NCI-H1436 treated with DMSO at 0.1 percent for 48 hours (cell line): ENCODE measurements at places on chromosomes 11 and 22.

DNA sequence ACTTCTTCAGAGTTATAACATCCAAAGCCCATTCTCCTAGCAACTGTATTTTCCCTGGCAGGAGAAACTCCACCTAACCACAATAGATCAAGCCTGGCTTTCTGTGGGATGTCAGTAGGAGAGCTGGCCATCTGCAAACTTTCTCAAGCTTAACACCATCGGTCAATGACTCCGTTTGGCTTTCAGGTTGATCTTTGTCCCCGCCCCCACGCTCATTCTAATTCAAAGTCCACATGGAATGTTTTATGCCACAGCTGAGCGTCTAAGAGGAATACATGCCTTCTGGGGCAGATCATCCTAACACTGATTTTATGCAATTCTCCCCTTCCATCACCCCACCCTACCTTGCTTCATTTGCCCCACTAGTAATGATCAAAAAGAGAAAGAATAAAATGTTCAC, 4.8 kb downstream of the GVQW3 start:
- DNase-seq = no peak

- no peak for DNase-seq
These were observed 47.8 kb upstream of the PTPRJ start for GRCh38 chr11:47932544-47932943.

DNA sequence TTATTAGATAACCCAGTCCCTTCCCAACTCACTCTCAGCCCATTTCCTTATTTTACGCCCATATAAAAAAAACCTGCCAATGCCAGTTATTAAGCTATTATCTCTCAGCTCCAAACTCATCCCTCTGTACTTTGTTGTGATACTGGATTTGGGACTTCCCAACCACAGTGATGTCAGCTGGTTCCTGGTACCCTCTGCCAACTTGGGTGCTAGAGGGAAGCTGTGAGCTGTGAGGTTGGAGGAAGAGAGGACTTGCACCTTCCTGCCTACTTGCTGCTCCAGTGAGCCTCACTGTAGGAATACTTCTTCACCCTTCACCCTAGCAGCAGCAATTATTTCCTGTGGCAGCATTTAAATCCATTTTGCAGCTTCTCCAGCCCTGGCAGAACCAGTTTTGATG, 19.2 kb upstream of the CSF2RB start:
- DNase-seq = no peak

DNA sequence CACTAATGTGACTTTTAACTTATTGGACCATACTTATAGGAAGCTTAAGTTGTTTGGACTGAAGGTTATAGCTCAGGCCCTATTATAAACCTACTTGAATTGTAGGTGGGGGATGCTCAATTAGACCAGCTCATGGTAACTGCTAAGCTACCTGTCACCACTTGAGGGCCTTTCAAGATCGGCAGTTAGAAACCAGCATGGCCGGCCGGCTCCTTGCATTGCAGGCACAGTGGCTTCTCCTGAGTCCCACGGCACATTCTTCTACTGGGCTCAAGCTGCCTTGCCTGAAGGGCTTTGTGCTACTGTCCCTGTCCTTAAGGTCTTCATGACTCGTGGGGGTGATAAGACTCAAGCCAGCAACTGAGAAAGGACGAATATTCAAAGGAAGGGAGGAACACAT, 70.8 kb downstream of the TBC1D22A start:
- DNase-seq = no peak

DNA sequence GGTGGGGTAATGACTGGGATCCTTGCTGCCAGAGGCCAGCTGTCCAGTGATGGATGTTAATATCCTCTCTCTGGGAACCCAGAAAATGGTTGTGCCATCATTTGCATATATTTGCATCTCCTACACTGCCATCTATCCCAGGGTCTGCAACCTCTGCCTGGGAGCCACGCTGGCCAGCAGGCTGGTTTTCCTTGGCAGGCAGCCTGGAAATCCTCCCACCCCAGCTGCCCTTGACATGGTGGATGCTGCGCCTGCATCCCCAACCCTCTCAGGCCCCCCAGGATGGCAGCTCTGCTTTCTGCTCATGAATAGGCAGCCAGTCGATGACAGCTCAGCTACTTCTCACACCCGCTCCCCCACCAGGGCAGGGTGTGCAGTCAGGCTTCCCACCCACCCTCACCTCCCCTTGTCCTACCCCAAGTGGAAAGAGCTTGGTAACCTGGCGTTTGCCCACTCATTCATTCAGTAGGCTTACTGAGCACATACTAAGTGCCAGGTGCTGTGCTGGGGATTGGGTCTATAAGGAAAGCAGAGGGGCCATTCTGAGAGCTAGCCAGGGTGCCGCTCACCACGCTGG, 202.5 kb downstream of the TRIM29 start:
- DNase-seq = no peak

DNA sequence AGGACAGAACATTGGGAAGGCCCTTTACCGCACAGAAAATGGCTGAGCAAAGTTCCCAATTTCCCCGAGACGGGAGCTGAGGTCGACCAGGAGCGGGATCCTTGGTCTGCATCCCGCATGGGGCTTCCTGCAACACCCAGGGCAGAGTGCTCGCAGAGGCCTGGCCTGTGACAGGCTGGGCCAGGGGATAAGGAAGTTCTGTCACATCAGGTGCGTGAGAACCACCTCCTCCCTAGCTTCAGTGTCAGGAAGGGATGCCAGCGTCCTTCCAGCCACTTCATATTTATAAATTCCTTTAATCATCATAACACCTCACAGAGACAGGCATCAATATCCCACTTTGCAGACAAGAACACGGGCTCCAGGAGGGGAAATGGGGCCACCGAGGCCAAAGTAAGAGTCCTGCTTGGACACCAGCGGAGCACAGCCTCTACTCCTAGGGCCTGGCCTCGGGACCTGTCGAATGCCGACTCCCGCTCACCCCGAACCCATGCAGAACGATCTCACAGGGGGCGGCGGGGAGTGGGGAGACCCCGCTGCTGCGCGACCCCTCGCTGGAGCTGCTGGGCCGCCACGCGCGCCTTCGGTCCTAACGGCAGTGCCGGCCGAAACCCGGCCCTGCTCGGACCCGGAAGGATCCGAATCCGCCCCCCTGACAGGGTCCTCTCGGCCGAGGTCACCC, 532 bp downstream of the BET1L start:
- no peak for DNase-seq

DNA sequence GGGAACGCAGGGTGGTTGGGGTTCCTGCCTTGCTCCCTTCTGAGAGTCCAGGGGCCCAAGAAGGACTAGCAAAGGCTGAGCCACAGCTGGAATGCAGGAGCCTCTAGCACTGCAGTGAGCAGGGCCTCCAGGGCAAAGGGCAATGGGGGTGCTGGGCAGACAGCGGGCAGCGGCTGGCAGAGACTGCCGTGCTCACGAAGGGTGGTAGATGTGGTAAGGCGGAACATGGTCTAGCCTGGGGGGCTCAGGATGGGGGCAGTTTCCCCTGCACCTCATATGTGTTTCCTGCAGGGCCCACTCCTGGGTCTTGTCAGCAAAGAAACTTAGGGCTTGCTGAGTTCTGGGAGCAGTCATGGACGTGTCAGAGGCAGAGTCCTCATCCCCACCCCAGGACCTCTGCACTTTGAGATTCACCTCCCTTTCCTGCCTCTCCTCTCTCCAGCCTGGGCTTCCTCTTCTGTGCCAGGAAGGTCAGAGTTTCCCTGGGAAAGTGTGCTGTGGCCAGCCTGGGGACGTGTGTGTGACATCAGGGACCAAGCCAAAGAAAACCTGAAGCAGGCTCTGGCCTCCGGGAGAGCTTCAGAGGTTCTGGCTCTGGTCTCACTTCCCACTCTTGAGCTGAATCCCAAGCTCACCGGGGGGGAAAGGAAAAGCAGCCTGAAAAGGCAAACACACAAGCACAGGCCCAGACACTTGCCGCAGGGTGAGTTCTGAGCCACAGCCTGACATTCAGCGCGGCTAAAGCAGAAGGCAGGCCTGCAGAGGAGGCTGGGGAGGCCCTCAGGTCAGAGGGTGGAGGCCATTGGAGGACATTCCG, 4.4 kb downstream of the MOGAT2 start:
- no peak for DNase-seq

GRCh38 chr11:16789560-16790485, 51.4 kb downstream of the C11orf58 start:
- no peak for DNase-seq

DNA sequence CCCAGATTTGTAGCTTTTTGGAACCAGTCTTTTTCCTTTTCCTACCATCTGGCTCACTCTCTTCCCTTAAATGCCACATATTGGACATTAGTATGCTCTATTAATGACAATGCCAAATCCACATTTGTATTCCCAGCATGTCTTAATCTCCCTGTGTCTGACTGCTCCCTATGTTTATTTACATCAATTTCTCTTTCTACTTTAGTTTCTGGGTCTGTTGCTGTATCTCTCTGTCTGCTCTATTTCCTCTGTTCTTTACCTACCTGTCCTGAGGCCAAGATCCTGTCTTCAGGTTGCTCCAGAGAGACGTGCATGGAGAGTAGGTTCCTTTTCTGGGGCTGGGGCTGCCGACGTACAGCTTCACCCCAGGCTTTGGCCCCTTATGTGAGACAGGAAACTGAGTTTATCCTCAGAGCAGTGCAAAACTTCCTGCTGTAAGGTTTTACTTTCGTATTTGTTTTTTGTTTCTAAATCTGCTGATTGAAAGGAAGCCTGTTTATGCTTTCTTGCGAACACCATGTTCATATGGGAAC, 25.6 kb downstream of the OR2AG2 start:
- DNase-seq = no peak

DNA sequence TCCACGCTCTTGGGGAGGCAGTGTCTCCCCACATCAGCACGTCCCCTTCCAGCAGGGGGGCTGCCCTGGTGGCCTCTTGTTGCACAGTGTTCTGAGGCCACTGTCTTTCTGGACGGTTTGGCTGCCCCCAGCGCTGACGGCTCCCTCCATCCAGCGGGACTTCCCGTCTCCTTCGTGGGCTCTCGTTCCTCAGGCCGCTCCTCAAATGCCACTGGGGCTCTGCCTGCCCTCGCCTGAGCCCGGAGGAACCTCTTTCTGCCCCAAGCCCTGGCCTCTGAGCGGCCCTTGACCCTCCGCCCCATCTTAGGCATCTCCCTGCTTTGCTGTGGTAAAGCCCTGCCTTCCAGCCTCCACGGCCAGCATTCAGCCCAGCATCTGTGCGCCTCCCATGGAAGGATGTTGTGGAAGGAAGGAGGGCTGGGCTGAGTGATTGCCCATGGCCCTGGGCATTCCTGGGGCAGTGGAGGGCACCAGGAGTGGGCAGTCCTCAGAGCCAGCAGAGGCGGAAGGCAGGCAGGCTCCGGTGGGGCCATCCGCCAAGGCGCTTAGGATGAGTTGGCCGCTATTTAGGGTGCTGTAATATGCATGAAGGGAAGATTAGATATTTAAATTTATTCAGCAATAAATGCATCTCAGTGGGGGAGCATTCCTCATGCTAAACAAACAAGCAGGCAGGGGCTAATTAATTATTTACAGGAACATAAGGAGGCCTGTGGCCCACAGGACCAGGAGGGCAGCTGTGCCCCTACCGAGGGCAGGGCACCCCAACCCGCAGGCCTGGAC, 17.8 kb downstream of the OTUB1 start:
- DNase-seq = no peak

- DNase-seq = no peak
These were observed 539.3 kb upstream of the B3GAT1 start for GRCh38 chr11:134951305-134951700.

DNA sequence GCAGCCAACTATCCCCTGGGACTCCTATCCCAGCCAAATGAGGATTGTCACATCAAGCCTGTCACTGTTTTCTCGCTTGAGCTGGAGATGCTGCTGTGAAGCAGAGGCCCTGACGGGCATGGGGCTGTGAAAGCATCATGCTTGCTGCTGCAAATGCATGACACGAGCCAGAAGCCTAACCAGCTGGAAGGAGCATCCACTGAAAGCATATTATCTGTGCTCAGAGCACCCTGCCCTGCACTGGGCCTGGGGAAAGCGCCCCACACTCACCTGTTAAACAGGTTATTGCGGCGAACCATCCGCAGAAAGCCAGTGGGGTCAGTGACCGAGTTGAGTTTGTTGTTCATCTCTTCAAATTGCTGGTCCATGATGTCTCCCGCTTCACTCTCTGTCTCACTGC, 110.9 kb upstream of the PITPNB start:
- DNase-seq = no peak

GRCh38 chr11:69582756-69583467, 58.0 kb upstream of the CCND1 start:
- no peak for DNase-seq

DNA sequence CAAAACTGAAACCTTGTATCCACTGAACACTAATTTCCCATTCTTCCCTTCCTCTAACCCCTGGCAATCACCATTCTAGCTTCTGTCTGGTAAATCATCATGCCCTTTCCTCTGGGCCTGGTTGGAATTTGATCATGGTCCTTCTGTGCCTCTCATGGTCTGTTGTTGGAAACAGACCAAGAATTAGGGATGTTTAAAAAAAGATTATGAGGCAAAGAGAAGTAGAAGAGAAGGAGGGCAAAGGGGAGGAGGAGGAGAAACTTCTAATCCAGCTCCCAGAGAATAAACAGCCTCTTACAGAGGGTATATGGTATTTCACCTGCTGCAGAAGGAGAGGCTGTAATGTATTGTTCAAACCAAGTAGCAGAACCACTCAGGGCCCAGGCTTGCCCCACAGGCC, 10.6 kb downstream of the BCO2 start:
- DNase-seq = no peak

DNA sequence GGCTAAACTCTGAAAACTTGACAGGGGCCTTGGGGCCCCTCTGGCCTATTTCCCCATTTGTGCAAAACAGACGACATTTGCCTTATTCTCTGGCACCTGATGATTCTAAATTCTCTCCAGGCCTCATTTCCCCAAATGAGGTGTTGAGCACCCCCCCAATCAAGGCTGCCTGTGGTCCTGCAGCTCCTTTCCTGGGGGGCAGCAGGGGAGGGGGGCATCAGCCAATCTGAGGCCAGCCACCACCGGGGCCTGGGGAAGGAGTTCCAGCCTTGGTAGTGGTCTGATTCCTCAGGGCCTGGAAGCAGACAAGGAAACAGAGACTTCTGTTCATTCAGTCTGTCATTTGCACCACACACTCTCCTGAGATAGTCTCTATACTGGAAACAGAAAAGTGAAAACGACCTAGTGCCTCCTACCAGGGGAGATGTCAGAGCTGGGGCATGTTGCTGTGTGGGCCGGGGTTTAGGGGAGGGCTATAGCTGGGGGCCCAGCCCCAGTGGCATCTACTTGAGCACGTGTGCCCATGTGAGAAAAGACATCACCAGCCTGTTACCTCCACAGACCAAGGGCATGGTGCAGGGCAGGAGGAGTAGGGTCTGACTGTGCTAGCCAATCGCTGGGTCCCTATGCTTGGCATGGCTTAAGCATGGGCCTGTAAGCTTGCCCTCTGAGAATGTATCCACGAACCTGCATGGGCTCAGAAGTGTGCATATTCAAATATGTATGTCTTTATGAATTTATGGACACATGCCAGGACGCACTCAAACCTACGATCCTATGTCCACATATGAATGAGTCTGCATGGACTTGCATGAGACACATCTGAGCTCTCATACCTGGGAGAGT, 1.8 kb upstream of the TPBGL start:
- no peak for DNase-seq
